ENCODE measurements at places on chromosomes 4 and X.

GRCh38 chr4:152606753-152607152, 70.9 kb upstream of the FBXW7 start:
- peak; percentile 10 for DNase-seq

DNA sequence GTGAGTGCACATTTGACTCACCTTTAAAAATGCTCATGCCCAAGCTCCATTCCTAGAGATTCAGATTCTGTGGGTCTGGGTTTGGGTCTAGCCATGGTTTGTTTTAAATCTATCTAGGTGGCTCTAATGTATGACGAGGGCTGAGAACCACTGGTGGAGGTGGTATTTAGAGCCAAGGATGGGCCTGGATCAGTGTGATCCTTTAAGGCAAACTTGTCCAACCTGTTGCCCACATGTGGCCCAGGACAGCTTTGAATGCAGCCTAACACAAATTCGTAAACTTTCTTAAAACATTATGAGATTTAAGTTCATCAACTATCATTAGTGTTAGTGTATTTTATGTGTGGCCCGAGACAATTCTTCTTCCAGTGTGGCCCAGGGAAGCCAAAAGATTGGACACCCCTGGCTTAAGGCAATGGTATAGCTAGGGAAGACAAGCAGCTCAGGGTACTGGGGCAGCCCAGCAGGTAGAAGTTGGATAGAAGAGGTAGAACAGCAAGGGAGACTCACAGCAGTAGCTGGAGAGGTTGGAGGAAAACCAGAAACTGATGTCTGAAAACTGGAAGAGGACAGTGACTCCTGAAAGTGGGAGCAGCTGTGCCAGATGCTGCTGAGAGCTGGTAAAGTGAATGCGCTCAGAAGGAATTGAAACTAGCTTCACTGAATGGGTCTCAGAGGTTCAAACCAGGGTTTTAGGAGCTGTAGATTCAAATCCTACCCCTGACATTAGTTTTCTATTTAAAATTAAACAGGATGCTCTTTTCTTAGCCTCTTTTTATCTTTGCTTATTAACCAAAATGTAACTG, 18.2 kb downstream of the ADD1 start:
- no peak for DNase-seq

DNA sequence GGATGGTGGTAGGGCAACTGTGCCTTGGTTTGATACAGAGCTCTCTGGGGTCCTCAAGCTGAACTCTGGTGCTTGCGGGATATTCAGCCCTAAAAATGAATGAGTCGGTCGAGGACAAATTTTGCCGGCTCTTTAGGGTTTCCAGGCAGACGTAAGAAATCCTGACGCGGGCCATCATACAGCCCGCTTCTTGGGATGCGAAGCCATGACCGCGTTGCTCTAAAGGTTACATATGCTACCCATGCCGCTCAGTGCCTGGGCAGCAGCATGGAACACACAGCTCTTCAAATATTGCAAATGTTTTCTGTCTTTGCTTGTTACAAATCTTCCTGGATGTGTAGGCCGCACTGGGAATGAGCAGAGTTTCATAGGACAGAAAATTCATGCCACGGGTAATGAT, 55.6 kb downstream of the NBDY start:
- DNase-seq = no peak

- DNase-seq = peak; percentile 11
These were observed 1.3 kb upstream of the FAT4 start for GRCh38 chr4:125313497-125313896.

DNA sequence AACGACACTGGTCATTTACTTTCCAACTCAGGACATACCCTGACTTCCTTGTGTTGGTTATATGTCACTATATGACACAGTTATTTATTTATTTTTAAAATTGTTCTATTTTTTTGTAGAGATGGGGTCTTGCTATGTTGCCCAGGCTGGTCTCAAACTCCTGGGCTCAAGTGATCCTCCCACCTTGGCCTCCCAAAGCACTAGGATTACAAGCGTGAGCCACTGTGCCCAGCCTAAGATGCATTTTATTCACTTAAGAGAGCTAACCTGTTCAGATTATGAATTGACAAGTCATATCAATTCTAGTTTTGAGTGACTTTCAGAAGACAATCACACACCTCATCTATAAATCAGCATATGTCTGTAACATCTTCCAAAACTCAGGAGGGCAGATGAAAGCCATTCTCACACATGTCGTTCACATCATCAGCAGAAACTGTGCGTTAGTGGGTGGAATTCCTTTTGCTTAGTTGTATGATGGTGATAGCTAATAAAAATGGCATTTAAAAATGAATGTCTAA, 9.4 kb upstream of the RHOH start:
- DNase-seq = no peak

- DNase-seq = no peak
These were observed 23.9 kb downstream of the SLC39A8 start for GRCh38 chr4:102321260-102321995.

DNA sequence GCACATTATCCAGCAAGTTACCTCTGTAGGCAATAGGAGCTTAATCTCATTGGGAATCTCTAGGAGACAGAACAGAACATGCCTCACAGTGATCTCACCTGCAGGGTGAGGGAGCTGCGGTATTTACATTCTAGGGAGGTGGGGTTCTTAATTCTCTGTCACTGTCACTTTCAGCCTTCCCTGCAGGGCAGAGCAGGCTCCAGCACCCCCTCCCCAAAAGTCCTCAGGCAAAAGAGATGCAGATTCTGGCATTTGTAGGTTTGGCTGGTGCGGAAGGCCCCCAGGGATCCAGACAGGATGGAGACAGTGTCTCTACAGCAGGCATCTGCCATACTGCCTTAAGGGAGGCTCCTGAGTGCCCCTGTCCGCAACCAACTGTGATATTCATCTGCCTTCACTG, 166.4 kb upstream of the ATP6AP2 start:
- DNase-seq = no peak

DNA sequence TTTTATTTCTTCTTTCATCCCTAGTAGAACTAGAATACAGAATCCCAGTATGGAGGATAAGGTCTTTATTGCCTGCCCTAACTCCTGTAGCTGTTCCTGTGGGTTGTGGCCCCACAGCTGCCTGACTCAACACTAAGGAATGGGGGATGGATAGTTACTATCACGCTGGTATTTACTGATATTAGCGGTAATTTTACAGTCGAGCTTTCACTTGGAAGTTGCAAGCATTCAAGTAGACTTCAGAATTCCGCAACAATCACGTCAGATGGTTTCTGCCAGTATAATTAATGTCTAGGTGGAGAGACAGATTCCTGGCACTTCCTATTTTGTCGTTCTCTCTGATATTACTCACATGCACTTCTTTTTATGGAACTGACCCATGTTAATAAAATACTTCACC, 489.8 kb downstream of the PABPC4L start:
- DNase-seq = no peak

DNA sequence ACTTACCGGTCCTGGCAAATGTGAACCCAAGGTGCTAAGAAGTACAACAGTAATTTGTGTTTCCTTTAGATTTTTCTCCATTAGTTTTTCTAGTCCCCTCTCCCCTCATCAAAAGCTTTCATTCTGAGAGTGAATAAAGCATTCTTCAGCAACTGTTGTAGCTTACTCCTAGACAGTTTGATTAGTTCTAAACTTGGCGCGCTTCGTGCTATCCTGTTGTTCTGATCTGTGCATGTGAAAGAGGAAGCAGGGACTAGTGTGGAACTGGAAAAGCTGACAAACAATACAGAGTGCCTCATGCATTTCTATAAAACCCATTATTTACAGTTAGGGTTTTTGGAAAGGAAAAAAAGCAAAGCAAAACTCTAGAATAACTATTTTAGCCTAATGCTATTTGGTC, 556.9 kb upstream of the SLIT2 start:
- DNase-seq = no peak

DNA sequence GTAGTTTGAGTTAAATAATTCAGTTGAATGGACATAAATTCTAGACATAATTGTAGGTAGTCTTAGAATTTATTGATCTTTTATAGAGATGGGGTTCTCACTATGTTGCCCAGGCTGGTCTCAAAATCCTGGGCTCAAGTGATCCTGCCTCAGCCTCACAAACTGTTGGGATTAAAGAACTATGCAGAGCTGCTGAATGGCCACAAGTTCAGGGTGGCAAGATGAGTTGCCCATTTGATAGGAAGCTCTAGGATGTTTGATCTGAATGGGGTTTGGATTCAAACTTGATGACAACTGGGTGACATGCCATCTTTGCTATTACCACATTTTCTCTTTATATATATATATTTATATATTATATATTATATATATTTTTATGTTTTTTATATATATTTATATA, 3.6 kb downstream of the RPL36A start:
- DNase-seq = no peak

DNA sequence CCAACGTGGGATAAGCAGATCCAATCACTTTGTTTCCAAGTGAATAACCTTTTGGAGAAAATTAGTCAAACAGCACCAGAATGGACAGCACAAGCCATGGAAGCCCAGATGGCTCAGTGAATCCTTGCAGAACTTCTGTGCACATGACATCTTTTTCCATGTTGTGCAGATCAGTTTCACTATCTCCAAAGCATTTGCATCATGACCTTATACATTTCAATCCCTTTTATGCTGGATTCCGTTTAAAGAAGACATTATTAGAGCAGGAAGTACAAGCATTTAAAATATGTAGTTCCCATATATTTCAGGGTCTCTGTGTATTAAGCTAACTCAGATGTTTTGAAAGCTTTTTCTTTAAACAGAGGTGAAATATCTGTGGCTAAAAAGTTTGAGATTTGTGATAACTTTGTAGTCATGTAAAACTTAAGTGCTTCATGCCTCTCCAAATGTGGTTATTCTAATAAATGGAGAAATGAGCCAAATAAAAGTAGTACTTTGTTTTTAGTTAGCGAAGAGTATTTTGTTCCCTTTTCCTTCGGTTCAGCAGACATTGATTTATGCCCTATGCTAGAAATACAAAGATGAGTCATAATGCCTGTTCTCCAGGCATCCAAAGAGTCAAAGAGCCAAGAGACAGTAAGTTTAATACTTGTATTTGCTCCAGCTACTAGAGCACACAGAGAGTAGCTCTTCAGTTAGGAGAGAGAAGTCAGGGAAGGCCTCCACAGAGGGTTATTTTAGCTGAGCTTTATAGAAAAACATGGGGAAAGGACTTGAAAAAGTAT, 39.0 kb downstream of the PLAC8 start:
- no peak for DNase-seq

DNA sequence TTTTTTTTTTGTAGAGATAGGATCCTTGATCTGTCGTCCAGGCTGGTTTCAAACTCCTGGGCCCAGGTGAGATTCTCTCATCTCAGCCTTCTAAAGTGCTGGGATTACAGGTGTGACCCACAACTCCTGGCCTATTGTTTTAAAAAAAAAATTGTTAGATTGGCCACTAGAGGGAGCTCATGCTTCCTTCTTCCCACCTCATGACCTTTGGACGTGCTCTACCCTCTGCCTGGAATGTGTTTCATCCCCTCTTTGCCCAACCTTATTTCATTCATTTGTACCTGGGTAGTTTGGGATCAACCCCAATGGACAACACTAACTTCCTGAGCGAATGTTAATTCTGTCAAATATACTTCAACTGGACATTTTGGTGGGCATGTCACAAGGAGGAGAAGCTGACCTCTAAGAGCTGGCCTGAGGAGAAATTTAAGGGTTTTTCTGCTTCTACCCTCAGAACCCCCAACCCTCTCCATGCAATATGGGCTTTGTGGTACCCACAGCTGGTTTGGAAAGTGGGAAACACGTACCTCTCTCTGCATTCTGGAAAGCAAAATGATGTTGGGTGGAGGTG, 6.4 kb downstream of the PPEF2 start:
- no peak for DNase-seq

GRCh38 chrX:121823406-121823805, 776.0 kb downstream of the GLUD2 start:
- DNase-seq = no peak

DNA sequence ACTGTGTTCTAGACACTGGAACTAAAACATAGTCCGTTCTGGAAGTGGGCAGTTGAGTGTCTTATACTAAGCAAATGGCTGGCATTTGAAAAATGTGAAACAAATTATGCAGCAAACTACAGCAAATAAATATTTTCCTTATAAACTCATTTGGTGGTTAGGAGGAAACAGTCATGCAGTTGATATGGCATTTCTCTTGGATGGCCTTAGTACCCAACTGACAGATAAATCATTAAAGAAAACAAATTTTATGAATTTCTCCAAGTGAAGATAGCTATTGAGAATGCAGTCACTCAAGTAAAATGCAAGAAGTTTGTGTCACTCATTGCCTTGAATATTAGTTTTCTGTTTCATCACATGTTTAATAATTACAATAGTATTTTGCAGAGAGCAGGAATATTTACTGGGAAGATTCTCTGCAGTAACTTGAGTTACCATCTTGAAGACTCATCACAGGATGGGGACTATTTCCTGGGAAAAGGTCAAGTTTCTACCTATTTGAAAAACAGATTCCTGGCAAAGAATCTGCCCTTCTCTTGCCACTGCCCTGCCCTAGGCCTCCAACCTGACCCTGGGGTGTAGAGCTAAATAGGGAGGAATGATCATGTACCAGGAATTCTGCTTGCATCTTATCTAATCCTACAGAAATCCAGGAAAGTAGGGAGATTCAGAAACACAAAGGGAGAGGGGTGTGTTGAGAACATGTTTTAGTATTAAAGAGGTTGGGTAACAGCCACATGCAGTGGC, 105.9 kb downstream of the SH3RF1 start:
- no peak for DNase-seq

- DNase-seq = no peak
These were observed 73.1 kb upstream of the FMR1 start for GRCh38 chrX:147838465-147839131.

GRCh38 chrX:112513154-112513553, 166.6 kb downstream of the LHFPL1 start:
- DNase-seq = no peak

- DNase-seq = no peak
These were observed 4.5 kb upstream of the PLCXD1 start for GRCh38 chrX:276581-277201.

DNA sequence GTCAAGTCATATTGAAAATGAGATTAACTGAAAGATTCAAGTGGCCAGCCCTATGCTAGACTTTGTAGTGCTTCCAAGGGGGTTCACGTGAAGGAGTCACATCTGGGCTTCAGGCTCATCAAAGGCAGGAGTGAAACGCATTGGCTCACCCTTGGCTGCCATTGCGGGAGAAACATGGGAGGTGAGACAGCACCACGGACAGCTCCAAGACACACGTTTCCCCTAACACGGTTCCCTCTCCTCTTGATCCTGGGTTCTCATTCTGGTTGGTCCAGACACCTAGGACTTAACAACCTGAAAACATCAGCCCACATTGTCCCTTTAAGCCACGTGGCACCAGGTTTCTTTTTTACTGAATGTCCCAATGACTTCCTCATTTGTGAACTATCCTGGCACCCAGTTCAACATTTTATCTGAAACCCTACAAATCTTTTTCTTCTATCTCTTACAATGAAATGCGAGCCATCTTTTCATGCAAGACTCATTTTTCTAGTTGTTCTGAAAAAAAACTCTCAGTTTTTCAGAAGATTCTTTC, 279.0 kb upstream of the VCX3A start:
- DNase-seq = no peak

GRCh38 chr4:120927801-120928409, 5.4 kb upstream of the PRDM5 start:
- DNase-seq = no peak
